Effector CD8-positive, alpha-beta T cell (primary cell): ENCODE measurements at places on chromosomes 11 and 22.

GRCh38 chr11:43732225-43732624 lies 51.7 kb downstream of the HSD17B12 start:
- no peak for DNase-seq

DNA sequence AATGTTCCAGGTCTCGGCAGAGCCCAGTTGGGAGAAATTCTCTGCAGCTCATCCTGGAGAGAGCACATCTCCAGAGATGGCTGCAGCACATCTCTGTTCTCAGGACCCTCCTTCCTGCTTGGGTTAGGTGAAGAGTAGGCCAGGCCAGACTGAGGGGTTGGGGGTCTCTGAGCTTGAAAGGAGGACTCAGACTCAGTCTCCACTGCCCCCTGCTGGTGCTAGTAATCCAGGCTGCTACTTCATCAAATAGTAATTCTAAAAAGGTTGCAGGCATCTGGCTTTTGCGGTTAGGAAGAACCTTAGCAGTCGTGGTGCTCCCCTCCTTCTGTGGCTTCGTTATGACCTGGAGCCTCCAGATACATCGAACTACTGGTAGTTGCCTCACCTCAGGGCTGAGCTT lies 9.7 kb downstream of the TUB start:
- no peak for DNase-seq

GRCh38 chr22:46350646-46351045 lies 15.1 kb downstream of the TRMU start:
- no peak for DNase-seq

DNA sequence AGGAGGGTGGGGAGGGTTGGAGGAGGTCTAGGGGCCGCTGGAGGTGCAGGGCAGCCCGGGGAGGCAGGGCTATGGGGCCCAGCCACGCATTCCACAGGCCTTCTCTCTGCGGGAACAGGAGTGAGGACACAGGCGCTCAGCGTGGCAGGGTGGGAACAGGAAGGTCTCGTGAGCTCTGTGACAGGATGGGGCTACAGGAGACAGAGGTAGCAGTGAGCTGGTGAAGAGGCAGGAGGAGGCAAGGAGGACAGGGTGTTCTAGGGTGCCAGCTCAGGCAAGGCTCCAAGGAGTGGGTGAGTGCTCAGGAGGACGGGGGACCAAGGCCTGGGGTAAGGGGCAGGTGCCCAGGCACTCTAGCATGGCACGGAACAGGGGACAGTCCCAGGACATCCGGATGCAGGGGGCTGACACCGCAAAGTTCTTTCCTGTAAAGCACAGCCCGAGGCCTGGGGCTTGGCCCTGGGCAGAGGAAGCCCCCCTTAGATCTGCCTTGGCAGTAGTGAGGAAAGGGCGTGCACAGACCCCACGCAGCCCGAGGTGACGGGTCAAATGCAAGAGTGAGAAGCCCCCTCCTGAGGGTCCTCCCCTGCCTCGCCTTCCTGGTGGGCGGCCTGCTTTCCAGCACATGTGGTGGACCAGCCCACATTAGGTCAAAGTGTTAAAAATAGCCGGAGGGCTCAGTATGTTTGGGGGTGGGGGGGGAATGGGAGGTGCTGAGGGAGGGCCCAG lies 4.7 kb upstream of the NEAT1 start:
- no peak for DNase-seq

- DNase-seq, result no peak
These were observed 6.8 kb downstream of the CABP7 start for GRCh38 chr22:29726512-29727130.

DNA sequence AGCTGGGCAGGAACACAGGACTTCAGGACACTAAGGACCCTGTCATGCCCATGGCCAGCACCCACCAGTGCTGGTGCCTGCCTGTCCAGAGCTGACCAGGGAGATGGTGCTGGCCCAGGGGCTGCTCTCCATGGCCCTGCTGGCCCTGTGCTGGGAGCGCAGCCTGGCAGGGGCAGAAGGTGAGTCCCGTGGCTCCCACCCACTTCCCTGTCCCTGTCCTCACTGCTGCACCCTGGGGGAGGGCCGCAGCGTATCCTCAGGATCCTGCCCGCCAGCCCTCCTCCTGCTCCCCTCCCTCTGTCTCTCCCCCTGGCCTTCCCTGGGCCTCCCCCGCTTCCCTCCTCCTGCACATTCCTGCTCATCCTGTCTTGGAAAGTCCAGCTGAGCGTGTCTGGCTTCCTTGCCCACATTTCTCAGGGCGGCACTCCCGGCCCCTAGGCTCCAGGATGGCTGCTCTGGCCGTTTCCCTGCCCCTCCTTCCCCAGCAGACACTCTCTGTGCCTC lies 8.7 kb downstream of the CSF2RB start:
- no peak for DNase-seq
